ENCODE measurements at places on chromosomes 5 and 9. TPM values are rescaled to one million over a fixed set of nuclear protein-coding genes. Genes with fewer than 3 reads are reported as not detected.

DNA sequence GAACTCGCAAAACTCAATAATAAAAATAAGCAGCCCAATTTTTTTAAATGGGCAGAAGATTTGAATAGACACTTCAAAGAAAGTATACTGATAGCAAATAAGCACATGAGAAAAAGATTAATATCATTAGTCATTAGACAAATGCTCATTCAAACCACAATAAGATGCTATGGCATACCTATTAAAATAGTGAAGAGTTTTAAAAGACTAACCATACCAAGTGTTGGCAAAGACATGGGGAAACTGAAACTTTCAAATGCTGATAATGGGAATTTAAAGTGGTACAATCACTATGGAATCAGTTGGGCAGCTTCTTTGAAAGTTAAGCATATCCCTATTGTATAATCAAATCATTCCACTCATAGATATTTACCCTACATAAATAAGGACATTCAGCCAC lies 26.6 kb upstream of the ORM1 start:
- no peak for DNase-seq

DNA sequence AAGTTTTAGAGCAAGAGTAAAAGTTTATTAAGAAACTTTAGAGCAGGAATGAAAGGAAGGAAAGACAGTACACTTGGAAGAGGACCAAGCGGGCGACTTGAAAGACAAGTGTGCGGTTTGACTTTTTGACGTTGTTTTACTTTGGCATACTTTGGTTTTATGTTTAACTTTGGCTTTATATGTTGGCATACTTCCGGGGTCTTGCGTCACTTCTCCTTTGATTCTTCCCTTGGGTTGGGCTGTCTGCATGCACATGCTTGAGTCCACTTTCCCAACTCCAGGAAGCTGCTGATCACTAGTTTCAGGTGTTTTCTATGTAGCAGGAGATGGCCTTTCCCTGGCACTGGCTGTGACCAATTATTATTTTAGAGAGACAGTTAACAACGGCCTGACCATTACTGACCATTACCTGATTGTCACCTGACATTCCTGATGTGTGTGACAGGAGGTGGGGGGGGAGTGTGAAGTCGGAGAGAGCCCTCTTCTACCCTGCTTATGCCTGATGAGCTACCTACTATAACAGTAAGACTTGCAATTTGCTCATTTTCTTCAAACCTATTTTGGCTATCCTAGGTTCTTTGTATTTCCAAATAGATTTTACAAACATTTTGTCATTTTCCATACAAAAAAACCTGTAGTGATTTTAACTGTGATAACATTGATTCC lies 45.5 kb downstream of the TNFSF8 start:
- DNase-seq, result no peak

DNA sequence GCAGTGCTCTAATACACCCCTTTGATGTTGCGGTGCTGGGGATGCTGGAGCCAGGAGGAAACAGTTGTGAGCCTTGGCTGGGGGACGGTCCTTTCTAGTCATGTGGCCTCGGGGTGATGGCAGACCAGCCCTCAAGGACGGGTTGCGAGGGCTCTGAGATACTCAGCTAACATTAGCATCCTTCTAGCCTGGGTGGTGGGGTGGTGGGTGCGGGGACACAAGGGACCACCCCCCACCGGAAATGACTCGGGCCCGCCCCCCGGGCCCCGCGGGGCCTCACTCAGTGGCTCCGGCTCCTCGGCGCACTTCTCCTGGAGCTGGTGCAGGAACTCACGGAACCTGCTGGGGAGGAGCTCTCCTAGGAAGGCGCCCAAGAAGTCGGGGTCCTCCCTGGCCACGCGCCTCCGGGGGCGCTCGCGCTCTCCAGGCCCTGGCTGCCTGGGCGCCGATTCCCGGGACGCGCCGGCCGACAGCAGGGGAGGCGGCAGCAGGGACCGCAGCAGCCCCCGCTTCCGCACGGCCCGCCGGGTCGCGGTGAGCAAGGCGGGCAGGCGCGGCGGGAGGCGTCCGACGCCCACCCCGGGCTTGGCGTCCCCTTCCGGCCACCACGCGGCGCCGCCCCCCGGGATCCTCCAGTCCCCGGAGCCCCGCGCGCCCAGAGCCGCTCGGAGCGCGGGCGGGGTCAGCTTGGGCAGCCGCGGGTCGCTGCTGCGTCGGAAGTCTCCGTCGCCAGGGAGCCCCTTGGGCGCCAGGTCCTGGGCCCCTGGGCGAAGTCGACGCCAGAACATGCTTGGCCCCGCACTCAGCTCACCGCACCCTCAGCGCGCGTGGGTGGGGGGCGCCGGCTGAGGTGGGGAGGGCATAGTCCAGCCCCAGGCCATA lies 873 bp downstream of the C9orf50 start:
- DNase-seq, result peak; percentile 69

DNA sequence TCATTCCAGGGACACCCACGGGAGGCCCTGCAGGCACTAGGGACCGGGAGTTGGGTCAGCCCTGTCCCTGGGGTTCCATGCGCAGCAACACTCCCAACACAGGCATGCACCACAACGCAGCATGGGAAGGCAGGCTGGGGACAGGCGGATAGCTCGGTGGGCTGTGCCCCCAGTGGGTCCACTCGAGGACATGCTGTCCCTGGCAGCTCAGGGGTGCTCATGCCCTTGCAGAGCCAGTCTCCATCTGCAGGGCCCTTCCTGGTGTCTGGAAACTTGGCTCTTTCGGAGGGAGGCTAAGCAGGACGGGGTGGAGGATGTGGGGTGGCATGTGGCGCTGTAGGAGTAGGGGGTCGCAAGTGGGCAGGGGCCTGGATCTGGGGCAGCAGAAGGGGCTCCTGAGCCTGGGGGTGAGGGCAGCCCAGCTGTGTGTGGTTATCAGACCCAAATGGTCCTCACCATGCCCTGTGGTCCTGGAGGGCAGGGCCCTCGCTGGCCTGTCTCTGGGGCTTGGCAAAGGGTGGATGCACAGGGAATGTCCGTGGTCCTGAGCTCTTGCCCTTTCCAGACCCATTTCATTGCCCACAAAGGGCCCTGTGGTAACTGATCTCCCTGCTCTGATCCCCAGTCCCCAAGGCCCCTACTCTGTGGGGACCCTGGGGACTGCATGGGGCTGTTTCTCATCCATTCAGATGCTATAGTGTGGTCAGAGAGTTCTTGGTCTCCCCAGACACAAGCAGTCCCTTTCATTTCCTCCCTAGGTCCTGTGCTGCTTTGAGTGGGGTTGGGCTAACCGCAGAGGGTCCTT lies 90.3 kb upstream of the PHYKPL start:
- no peak for DNase-seq

DNA sequence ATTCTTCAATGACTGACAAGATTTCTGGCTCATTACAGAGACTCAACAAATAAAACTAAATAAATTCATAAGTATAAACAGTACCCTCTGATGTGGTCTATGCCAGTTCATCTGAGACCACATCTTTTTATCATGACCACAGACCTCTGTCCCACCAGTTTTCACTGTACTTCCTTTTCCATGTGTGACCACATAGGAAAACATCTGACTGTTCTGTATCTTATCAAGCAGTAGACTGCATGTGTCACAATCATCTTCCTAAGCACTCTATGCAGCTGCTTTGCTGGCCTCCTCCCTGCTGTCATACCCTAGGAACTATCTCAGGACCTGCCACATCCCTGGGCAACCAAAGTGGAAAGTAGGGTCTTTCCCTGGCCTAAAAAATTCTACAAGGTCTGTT lies 205.0 kb upstream of the ZNF462 start:
- DNase-seq, result no peak

GRCh38 chr5:151098768-151099121 lies 17.9 kb upstream of the TNIP1 start:
- no peak for DNase-seq

GRCh38 chr9:2229109-2229721 lies 214.1 kb downstream of the SMARCA2 start:
- no peak for DNase-seq

GRCh38 chr5:57662991-57663390 lies 180.4 kb upstream of the ACTBL2 start:
- no peak for DNase-seq

- DNase-seq, result no peak
These were observed 58.0 kb downstream of the ANXA2R start for GRCh38 chr5:42982107-42982622.

DNA sequence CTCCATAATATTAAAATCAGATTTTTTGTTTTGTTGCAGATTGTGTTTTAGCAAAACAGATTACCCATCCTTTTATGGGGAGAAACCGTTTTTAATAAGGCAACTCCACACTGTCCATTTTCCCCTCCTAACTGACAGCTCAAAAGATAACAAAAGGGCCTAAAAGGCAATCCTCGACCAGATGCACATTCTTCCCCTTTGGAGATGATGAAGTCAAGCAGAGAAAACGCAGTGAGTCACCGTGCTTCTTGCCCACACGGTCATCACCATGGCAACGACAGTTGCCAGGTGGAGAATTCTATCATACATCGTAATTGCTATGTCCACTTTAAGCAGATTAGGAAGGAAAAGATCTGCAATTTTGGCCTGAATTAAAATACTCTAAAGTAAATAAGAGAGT lies 96.4 kb downstream of the DIRAS2 start:
- no peak for DNase-seq

DNA sequence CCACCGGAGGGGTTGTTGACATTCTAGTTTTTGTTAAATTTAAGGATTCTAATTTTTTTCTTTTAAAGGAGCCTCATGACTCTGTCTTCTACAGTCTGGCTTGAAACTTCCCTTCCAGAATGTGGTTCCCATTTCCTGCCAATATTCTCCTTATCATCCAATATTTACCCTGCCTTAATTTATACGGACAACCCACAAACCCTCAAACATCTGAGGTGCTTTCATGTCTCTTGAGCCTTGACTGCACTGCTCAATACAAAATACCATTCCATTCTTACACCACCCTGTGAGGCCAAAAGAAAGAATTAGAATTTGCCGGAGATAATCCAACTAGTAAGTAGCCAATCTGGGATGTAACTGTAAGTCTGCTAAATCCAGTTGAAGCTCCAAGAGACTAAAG lies 346.5 kb downstream of the SPOCK1 start:
- no peak for DNase-seq

DNA sequence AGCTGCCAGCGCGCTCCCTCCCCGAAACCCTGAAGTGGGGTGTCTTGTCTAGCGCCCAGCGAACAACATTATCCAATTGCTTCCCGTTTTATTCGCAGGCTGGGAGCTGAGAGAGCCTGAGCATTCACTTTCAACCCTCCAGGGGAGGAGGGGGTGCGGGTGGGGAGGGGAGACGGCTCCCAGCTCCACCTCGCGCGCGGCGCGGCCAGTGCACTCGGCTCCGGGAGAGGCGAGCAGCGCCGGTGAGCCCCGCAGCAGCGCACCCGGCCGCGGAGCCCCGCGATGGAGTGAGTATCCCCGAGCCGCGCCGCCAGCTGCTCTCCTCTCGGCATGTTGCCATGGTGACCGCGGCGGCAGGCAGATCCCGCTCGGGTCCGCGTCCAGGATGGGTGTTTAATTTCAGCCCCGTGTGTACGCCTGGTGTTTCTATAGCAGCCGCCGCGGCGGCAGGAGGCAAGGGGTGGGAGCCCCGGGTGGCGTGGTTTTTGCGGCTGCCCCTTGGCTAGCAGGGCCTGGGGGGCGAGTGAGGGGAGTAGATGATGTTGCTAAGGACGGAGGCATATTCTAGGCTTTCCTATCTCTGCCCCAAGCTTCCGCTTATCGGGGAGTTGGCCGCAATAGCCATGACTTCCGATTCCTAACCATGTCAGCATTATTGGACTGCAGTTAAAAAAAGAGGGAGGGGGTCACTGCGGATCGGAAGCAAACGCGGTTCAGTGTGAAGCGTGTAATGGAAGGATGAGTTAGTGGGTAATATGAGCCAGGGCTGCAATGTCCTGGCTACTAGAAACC lies 139.2 kb upstream of the PALM2AKAP2 start:
- DNase-seq, result peak; percentile 76

- DNase-seq, result no peak
These were observed 1.5 kb downstream of the SPINK9 start for GRCh38 chr5:148336704-148337435.

DNA sequence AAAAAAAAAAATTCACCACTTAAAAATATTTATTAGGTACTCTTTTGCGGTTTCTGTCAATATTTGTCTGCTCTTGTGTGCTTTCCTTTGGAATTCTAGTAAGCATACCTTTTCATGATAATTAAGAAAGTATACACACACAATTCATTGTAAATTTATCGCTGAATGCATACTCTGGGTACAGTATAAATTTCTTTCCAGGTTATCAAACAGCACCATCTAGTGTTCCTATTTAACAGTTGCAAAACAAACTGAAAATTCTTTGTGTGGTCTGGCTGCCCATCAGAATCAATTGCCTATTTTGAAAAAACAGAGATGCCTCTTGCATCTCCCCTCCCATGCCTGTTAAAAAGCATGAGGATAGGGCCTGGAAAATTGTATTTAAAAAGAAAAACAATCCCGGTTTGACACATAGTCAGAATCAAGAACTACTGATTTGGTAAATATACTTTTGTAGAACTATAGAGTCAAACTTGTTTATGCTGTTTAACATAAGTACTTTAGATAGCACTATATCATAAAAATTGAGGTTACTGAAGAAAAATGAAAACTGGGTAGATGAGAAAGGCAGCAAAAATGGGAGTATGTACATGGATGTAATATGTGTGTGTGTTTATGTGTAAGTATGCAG lies 16.2 kb downstream of the PGGT1B start:
- DNase-seq, result no peak

DNA sequence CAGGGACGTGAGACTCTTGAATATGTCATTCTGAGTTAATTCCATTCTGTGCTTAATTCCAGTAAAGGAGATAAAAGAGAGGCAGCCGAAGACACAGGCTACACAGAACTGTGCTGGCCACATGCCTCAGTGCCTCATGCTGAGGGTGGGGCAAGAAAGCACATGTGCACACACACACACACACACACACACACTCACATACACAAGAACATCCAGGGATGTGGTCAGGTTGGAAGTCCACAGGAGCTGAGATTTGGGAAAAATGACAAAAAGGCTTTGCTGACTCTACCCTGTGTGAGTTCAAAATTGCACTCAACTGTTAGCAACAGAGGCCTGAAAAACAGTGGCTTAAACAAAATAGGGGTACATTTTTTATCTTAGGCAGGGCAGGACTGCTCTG lies 40.5 kb downstream of the ALG2 start:
- DNase-seq, result no peak

GRCh38 chr9:135100725-135101410 lies 13.4 kb downstream of the OLFM1 start:
- DNase-seq, result no peak

Gene GFM2
- 17.8 TPM for polyA plus RNA-seq

Gene RASEF
- polyA plus RNA-seq, result 1.2 TPM

Gene CTSV
- polyA plus RNA-seq, result 57.0 TPM

Gene FBXL7
- polyA plus RNA-seq, result 25.9 TPM

Gene CTXN3
- polyA plus RNA-seq, result not detected

Gene PCDHAC2
- 4.6 TPM for polyA plus RNA-seq
